ENCODE measurements at places on chromosomes 11 and 22.

DNA sequence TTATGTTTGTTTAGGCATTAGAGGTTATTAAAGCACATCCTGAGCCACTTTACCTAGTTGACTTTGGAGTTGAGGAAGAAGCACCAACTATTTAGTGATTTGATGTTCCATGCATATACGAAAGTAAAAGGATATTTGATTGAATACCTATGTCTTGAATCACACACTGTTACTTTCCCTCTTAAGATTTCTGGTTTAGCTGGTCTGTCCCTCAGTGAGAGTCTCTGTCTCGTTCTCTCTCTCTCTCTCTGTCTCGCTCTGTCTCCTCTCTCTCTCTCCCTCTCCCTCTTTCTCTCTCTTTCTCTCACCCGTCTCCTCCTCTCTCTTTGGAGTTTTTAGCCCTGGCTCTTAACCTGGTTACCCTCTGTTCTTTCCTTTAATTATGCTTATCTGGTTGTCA is 11.0 kb downstream of the CTNND1 start:
- no peak for DNase-seq

DNA sequence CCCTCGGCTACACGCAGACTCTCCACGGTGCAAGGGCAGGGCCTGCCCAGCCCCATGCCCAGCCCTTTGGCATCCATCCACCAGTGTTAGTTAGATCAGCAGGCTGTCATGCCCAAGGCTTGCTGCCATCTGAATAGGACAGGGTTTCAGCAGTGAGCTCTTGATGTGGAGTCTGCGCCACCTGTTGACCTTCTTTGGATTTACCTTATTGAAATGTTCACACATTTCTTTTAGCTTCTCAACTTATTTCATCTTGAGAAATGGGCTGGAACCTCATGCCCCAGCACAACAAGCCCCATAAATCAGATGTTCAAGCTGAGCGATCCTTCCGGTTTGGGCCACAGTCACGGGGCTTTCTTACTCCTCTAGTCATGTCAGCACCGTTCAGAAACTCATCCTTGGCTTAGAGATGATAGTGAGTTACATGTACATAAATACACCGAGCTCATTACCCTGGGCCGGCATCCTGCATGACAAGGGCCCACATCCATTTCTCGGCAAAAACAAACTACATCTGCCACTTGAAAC is 61.7 kb downstream of the PARVB start:
- DNase-seq: peak; percentile 94

DNA sequence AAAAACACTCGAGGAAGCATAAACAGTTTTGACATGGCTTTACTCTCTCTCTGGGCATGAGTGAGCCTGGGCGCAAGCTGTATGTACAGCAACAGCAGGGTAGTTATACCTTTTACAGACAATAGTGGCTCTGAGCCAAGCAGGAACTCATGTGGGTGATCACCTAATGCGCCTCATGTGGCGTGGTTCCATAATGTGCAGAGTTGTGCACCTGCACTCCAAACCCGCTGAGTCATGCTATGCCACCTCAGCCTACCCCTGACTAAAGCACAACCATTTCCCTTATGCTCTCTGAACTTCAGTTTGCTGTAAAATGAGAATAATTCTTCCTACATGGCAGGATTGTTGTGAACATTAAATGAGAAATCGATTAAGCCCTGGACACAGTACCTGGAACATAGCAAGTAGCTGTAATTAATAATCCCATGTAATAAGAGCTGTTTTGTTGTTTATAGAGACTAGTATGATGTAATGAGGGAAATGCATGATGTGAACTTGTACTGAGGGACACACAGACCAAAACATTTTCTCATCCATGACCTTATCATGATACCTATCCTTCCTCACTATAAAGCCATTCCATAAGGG is 71.6 kb downstream of the CCDC34 start:
- DNase-seq: no peak

- no peak for DNase-seq
These were observed 25.8 kb downstream of the MRGPRD start for GRCh38 chr11:68954836-68955606.

- no peak for DNase-seq
These were observed 49.9 kb downstream of the RSF1 start for GRCh38 chr11:77770629-77771028.

DNA sequence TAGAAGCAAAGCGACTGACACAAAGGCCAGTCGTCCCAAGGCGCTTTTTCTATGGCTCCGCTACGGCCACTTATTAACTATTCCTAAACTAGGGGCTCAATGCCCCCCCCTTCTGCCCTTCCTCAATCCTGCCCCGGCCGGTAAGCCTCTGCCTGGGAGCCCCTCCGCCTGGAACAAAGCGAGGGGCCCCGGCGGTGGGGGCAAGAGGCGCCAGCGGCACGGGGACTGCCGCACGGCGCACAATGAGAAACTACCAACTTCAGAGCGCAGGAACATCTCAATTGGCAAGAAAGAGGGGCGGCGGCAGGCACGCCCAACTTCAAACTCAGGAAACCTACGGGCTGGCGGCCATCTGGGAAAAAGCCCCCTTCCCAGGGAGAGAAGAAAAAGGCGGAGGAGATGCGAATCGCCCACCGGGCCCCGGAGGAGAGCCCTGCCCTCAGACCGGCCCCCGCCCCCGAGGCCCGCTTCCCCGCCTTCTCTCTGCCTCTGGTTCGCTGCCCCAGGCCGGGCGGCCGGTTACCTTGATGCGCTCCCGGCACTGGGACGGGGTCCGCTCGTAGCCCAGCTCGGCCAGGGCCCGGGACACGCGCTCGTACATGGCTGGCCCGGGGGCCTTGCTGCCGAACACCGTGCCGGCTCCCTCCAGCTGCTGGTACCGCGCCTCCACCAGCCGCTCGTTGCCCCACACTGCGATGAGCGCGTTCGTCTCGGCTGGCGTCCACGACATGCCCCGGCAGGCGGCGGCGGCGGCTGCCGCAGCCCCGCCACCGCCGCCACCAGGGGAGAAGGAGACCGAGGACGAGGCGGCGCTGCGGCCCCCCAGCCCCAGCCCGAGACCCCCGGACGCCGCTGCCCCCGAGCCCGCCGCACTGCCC is 619 bp downstream of the MSANTD2 start:
- peak; percentile 1 for DNase-seq

GRCh38 chr11:8685306-8685705 is 2.7 kb downstream of the RPL27A start:
- no peak for DNase-seq

GRCh38 chr11:72851726-72852125 is 37.5 kb downstream of the ATG16L2 start:
- DNase-seq: no peak

DNA sequence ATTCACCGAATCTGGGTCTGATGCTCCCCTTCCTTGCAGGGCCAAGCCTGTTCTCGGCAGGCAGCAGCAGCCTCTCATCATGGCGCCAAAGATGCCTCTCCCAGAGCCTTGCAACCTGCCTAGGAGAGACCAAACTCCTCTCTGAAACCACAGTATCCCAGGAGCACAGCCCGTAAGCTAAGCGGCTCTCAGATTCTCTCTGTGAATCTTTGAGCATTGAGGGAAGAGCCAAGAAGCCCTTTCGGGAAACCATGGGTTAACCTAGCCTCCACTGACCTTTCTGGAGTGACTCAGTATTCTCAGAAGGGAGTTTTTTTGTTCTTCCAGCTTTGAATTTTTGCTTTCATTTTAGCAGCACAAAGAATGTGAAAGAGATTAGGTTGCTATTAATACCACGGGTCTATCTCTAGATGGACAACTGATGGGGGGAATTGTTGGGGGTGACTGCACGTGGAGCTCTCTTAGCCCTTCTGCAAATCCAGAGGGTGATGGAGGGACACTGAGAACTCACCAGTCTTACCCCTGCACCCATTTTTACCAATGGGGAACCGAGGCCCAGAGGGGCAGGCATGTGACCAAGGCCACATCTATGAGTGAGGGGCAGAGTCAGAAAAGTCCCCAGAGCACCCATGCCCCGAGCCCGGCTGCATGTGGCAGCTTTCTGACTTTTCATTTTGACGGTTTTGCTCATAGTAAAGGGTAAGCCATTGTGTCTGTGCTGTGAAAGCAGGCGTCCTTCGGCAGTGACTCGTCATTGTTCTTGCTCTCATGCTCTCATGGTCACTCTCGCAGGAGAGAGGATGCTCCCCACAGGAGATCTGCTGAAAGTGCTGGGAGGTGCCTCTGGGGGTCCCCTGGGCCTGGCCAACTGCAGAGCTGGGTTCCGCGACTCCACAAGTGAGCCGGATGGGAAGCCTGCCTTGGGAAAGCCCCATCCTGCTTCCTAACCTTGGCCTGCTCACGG is 36.0 kb downstream of the IRAG1 start:
- DNase-seq: peak; percentile 32

GRCh38 chr11:70931430-70931829 is 320.9 kb downstream of the SHANK2 start:
- no peak for DNase-seq

DNA sequence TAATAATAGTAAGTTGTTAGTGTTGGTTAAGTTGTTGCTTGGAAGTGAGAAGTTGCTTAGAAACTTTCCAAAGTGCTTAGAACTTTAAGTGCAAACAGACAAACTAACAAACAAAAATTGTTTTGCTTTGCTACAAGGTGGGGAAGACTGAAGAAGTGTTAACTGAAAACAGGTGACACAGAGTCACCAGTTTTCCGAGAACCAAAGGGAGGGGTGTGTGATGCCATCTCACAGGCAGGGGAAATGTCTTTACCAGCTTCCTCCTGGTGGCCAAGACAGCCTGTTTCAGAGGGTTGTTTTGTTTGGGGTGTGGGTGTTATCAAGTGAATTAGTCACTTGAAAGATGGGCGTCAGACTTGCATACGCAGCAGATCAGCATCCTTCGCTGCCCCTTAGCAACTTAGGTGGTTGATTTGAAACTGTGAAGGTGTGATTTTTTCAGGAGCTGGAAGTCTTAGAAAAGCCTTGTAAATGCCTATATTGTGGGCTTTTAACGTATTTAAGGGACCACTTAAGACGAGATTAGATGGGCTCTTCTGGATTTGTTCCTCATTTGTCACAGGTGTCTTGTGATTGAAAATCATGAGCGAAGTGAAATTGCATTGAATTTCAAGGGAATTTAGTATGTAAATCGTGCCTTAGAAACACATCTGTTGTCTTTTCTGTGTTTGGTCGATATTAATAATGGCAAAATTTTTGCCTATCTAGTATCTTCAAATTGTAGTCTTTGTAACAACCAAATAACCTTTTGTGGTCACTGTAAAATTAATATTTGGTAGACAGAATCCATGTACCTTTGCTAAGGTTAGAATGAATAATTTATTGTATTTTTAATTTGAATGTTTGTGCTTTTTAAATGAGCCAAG is 2.7 kb downstream of the NEAT1 start:
- peak; percentile 90 for DNase-seq

DNA sequence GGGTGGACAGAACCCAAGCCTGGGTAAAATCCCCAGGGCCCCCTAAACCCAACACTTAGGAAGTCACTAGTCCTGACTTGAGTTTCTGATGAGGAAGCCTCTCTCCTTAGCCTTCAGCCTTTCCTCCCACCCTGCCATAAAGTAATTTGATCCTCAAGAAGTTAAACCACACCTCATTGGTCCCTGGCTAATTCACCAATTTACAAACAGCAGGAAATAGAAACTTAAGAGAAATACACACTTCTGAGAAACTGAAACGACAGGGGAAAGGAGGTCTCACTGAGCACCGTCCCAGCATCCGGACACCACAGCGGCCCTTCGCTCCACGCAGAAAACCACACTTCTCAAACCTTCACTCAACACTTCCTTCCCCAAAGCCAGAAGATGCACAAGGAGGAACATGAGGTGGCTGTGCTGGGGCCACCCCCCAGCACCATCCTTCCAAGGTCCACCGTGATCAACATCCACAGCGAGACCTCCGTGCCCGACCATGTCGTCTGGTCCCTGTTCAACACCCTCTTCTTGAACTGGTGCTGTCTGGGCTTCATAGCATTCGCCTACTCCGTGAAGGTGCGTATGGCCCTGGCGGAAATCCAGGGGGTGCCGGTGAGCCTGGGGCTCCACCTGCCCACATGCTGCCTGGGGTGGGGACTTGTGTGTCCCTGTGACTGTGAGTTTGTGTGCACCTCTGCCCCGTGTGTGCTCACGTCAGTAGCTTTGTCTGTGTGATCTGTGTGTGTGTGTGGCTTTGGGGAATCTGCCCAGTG is at the start of gene IFITM1:
IFITM1 (plus strand) TSS at position 254 of the 767 bp plus-strand sequence; CDS start at position 385, 131 bp downstream.
- no peak for DNase-seq
